ENCODE measurements at places on chromosomes 2 and 18.
A peak's percentile ranks its signal among the peaks of the same experiment; 100 is the strongest.

- DNase-seq: no peak
Observed at GRCh38 chr2:162021516-162022058, 52.4 kb downstream of the DPP4 start.

DNA sequence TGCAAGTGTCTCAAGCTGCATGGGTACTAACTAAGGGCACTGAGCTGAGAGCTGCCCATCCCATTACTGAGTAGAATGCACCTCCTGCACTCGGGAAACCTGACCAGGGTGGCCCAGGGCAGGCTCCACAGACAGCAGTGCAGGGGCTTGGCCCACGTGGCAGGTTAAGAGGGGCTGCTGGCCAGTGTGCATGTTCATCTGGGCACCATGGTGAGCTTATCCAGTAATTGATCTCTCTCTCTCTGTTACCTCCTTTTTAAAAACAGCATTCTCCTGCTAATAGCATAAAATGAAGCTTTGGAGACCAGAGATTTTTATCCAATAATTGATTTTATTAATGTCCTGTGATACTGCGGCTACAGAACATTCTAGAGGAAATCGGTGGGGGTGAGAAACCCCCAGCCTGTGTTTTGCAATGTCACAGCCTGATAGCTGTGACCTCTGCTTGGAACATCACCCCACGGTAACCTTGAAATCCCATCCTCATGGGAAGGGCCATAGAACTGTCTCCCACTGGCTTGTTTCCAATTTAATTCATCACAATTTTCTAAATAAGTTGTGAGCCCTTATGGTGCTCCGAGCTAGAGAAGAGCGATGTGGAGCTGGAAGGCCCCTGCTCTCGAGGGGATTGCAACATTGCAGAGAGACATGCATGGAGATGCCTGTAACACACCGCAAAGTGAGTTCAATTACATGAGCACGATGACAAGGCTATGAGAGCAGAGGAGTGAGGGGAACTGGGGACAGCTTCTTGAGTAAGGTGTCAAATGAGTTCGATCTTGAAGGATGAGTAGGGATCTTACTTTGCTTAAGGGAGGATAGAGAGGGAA is 143.8 kb downstream of the GALNT14 start:
- DNase-seq: no peak

DNA sequence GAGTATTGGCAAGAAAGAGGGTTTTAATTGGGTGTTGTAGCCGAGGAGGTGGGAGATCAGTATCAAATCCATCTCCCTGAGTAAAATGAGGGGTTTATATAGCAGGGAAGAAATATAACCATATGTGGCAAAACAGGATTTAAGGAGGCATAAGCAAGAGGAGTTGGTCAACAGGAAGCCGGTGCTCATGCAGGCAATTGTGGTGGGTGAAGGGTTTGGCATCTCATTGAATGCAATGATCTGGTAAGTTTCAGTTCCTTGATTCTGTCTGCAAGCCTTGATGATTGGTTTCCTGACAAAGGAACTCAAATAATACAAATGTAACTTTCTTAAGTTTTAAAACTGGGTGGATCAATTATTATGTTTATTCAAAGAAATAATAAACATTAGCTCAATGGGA is 564.4 kb upstream of the LINC00305 start:
- no peak for DNase-seq

DNA sequence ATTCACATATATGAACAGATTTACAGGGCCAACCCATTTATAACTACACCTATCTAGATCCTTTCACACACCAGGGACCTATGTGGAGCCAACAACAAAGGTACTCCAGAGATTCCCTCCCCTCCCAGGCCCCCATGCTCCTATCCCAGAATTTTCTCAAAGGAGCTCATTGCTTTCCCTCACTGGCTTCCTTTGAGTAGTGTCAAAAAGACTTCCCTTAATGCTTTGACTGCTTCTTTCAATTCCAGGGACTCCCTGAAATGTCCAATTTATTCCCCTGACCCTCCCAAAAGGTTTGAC is 46.6 kb downstream of the IKZF2 start:
- DNase-seq: no peak

- no peak for DNase-seq
Observed at GRCh38 chr18:55968550-55968949, 380.6 kb upstream of the TCF4 start.

DNA sequence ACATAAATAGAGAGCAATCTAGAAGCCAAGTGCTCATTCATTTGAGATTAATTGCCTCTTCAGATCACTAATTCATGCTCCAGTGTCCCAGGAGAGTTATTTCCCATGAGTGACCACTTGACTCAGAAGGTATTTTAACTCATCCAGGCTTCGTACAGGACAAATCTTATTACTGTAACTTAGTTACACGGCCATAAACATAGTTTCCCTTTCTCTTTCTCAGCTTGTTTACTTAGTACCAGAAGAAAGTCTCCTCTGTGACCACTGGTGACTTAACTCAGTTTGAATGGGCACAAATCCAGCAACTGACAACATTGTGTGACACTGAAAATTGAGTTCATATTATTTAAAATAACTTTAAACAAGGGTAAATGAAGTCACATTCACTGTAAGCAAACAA is 25.3 kb downstream of the MMADHC start:
- DNase-seq: peak; percentile 11

DNA sequence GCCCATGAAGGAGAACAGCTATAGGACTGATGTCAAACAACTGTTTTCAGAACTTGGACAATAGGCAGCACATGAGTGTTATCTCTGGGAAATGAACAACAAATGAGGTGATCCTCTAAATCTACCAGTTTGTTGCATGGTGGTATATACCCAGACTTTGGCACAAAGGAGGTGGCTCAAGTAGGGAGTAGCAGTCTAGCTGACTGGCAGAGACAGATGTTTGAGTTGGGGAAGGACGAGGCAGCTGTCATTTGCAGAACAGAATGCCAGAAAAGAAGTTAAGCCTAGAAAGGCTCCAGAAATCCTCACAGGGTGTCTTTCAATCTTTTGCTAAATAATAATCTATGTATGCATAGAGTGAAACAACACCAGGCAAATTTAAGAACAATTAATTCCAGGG is 47.4 kb downstream of the RPE start:
- no peak for DNase-seq

GRCh38 chr2:105802587-105802986 is 57.9 kb downstream of the NCK2 start:
- DNase-seq: no peak

GRCh38 chr2:156165742-156166141 is 166.8 kb downstream of the NR4A2 start:
- no peak for DNase-seq

DNA sequence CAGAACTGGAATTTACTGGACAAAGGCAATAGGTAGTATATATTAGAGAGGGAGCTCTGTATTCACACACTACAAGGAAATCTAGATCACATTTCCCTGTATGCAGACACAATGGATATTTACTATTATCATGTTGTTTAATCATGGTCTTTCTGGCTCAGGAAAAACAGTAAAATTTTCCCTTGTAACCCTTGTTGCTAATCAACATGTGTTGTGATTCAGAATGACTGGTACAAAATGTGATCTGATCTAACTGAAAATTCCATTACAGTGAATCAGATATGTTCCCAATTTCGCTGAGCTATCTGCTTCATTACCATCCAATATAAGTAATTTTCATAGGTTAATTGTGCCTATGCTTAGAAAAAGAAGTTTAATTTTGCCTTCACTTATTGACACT is 1109.7 kb downstream of the LRP1B start:
- DNase-seq: peak; percentile 93

DNA sequence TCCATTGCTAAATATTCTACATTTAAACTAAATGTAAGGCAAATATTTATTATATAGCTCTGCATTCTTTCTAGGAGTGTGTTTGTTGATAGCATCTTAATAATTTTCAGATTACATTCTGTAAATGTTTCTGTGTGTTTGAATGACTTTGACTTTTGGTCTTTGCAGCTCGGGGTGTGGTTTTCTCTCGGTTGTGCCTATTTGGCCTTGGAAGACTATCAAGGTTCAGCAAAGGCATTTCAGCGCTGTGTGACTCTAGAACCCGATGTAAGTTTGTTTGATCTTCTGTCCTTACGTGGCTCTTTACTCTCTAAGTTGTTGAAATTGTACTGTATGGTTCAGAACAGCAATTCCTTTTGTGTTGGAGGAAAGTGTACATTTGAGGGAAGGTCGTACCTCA is 149.9 kb downstream of the TTC27 start:
- no peak for DNase-seq

- no peak for DNase-seq
Observed at GRCh38 chr18:57569133-57569532, 17.4 kb downstream of the FECH start.

DNA sequence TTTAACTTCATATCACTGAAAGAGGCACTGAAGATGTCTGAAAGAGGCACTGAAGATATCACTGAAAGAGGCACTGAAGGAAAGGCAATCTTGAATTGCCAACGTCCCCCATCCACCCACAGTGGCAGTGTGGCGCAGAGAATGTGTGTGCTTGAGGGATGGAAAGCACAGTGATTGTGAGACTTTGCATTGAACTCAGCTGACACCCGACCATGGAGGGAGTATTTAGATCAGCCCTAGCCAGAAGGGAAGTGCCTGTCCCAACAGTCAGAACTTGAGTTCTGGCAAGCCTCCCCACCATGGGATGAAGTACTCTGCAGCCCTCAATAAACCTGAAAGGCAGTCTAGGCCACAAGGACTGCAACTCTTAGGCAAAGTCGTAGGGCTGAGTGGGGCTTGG is 33.8 kb downstream of the MAP4K3 start:
- peak; percentile 19 for DNase-seq

DNA sequence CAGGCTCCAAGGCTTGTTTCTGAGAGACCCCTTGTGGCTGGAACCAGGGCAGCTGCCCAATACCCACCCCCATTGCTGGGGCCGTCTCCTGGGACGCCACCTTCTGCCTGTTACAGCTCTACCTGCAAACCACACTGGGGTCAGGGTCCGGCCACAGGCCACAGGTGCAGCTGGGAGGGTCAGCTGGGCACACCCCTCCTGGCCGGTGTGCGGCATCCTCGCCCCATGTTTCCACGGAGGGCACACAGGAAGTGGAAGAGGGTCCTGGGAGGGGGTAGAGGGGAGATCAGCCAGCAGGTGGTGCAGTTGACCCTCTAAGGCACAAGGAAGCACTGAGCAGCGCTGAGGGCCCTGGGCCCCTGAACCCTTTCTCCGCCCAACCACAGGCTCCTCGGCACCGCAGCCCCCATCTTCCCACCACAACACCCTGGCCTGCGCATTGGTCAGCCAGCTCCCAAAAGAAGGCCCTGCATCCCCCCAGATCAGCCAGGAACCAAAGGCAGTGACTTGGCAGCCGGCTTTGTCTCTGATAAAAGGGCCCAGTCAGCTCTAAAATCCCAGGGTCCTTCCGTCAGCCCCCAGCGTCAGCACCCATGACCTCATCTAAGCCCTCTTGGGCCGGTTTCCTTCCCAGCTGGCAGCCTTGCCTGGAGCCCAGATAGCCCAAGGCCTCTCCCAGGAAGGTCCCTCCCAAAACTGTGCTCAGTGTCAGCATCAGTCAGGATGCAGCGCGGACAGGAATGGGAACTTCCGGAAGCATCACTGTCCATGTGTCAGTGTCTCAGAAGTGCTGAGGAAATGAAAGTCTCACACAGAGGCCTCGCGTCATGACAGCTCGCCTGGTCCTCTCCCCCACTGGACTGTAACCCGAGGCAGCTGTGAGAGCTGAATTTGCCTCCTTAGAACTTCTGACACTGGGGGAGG is 1.7 kb downstream of the ERFE start:
- peak; percentile 22 for DNase-seq

GRCh38 chr18:57211776-57212175 is 64.9 kb downstream of the BOD1L2 start:
- no peak for DNase-seq

DNA sequence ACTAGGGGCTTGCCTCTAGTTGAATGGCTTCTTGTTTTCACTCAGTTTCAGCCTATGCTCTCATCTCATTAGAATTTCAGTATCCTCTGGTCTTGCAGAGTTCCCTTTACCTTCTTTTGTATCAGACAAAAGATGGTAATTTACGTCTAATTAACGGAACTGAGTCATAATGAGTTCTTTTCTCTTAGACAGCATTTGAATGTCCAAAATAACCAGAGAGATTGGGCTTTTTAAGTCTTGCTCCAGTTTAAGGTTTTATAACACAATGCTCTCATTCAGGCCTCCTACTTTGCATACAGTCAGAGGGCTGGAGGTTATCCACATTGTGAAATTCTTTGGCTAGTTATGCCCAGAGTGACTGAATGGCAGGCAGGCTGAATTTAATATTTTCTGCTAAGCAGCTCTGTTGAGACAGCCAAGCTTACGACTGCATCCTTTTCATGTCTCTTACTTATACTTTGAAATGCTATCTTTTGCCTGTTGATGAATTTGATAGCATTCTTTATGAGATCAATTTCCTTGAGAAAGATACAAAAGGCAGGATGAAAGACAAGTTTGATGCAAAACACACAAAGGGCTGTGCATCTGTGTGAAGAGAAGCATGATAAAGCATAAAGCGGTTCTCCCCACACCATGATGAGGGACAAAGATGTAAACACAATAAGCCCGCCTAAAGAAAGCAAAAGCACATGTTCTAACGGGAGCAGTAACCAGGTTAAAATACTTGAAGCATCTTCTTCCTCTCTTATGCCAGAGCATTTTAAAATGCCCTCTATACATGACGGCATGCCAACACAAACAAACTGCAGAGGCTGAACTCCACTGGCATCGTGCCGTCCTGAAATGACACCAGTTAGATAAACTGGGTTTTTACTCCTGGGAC is 90.0 kb downstream of the CDH2 start:
- DNase-seq: peak; percentile 65

DNA sequence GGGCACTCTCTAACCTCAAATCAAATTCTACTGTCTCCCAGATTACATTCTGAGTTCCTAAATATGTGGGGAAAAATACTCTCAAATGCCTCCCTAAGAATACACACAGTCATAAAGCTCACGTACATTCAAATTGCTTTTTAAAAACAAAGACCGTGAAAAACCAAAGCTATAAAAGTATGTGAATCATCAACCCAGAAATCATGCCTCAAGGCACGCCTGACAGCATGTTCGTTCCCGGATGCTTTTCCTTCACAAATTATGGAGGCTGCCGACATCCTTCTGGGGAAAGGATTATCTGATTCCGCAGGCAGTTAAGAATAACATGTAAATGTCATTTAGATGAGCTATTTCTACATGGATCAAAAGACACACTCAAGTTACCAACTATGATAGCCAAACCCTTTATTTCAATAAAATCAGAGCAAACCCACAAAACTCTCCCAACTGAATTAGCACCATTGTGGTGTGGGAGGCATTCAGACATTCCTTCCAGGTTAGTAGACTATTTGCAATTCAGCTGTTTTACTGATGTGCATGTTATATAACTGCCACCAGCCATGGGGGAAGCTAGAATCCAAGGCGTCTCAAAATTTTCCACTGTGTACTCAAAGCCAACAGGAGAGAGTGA is 398.2 kb upstream of the TRIB2 start:
- no peak for DNase-seq

DNA sequence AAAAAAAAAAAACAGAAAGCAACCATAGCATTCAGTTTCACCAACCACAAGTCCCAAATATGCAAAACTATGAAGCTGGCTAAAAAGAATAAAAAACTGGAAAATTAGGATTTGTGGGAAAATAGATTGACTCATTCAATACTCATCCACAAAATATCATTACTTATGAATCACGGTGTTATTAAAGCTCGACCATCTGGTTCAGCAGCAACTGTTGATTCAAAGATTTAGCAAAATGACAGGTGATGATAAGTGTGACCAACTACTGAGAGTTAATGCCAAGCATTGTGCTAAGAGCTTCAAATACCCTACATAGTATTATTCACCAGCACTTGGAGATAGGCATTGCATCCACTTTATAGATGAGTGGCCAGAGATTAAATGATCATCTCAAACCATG is 26.2 kb upstream of the XDH start:
- no peak for DNase-seq
